ENCODE measurements at places on chromosomes 3 and 15. TPM values are rescaled to one million over a fixed set of nuclear protein-coding genes. Genes with fewer than 3 reads are reported as not detected.

Gene ATP8B4
- 35.9 TPM for total RNA-seq

Gene KIF15
- total RNA-seq, result 66.4 TPM

Gene MESP2
- total RNA-seq, result not detected

Gene GCNT3
- total RNA-seq, result not detected

Gene CCDC9B
- 0.76 TPM for total RNA-seq

Gene SCAANT1
- total RNA-seq, result not detected

Gene PDE8A
- total RNA-seq, result 12.6 TPM

Gene NMD3
- 44.6 TPM for total RNA-seq

DNA sequence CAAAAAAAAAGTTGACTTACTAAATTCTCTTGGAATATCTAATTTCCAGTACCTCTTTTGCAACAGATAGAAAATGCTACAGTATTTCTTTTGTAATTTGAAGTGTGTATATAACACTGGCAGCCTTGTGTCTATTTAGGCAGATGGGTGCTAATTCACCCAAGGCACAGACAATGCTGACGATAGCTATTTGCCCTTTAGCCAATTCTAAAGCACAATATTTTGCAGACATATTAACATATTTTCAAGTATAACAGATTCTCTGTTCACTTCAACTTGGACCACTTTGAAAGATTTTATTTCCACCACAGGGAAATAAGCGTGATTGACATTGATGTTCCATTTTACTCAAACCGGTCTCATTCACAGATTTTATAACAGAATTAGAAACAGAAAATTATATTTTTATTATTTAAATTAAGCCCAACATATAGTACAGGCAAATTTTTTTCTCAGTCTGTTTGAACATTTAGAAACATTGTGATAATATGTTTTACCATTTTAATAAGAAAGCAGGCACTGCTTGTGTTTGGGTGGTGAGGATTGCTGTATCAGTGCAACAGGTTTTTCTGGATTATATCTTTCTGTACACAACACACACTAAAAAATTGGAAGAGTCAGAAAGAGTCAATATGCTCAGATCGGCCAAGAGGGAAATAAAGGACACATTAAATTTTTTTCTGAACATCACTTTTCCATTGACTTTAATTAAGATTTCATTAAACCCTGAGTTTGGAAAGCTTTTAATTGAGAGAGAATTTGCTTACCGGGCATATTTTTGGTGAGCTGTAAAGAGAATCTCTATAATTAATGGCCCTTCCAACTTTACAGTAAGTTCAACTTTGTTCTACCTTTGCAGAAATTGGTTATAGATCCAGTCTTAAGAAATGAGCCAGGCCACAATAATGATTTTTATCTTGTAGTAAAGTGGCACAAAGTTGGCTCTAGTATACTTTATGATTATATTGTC lies 327.3 kb upstream of the NR2F2 start:
- no peak overlapping the region for H3K4me3 ChIP-seq
- H3K4me1 ChIP-seq, result no peaks in the 10 kb centered on the region
- no peak for DNase-seq
- peaks cover 44% of the 10 kb centered on the region for H3K27me3 ChIP-seq

DNA sequence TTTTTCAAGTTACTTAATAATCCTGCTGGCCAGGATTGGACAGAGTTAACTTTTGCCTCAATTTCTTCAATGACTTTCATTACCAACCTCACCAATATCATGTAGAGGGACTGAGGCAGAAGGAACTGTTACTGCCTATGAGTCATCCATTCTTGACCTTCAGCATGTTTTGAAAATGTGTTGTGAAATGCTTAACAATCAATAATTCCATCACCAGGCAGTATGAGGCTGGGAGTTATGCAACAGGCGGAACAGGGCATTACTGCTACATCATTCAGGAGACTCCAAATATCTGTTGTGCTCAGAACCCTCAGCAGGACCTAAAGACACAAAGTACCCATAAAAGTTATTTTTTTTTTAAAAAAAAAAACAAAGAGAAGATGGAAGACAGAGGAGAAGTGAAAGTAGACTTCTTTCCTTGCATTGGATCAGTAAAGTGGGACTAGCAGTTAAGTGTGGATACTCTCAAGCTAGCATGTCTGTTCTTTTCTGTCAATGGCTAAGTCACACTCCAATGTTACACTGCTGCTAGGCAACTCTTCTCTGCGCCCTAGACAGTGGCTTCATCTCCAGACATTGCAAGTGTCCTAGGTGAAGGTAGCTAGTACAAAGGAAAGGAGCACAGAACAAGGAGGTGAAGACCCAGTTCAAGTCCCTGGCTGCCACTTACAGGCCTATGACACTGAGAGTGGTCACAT lies 184.9 kb upstream of the LPP start:
- H3K36me3 ChIP-seq, result peaks cover 6% of the 10 kb centered on the region
- peaks cover 57% of the 10 kb centered on the region for H3K4me1 ChIP-seq
- DNase-seq, result no peak
- no peak overlapping the region for H3K27ac ChIP-seq
- no peak overlapping the region for H3K4me3 ChIP-seq
- H3K27me3 ChIP-seq, result no peaks in the 10 kb centered on the region

GRCh38 chr3:33795856-33796536 lies 2.4 kb upstream of the PDCD6IP start:
- no peak overlapping the region for H3K4me3 ChIP-seq
- H3K4me1 ChIP-seq, result peaks cover 43% of the 10 kb centered on the region
- no peak overlapping the region for H3K27ac ChIP-seq
- no peak for DNase-seq

GRCh38 chr3:132145833-132146232 lies 111.0 kb upstream of the CPNE4 start:
- no peaks in the 10 kb centered on the region for H3K4me1 ChIP-seq
- H3K27ac ChIP-seq, result no peak overlapping the region
- no peak for DNase-seq
- H3K4me3 ChIP-seq, result no peak overlapping the region

- H3K36me3 ChIP-seq, result no peaks in the 10 kb centered on the region
- no peaks in the 10 kb centered on the region for H3K27me3 ChIP-seq
- no peak overlapping the region for H3K4me3 ChIP-seq
- H3K4me1 ChIP-seq, result no peaks in the 10 kb centered on the region
Measured at GRCh38 chr3:154764856-154765640, 315.1 kb upstream of the MME start.

DNA sequence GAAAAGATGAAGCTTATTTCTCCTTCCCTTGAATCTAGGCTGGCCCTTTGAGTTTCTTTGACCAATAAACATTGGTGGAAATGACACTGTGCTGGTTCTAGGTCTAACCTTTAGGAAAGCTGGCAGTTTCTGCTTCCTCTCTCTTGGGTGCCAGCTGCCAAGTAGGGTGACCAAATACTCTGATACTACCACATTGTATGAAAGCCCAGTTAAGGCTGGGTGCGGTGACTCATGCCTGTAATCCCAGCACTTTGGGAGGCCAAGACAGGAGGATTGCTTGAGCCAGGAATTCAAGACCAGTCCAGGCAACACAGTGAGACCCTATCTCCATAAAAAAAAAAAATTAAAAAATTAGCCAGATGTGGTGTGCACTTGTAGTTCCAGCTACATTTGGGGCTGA lies 320.7 kb downstream of the ZNF621 start:
- H3K27me3 ChIP-seq, result peaks cover under 1% of the 10 kb centered on the region
- DNase-seq, result no peak
- H3K4me1 ChIP-seq, result no peaks in the 10 kb centered on the region
- no peaks in the 10 kb centered on the region for H3K36me3 ChIP-seq
- no peak overlapping the region for H3K27ac ChIP-seq

DNA sequence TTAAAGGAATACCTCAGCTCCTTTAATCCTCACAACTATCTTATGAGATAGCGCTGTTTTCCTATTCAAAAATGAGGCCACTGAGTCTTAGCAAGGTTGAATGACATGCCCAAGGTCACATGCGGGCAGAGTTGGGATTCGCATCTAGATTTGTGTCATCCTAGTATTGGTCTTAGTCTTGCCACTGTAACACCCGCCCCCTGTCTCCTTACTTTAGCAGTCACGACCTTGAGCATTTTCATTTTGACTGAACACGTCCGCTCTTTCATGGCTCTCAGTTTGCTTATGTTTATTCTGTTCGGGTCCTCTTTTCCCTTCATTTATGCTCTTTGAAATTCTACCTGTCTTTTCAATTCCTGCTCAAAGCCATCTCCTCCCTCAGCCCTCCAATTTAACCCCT lies 112.5 kb upstream of the CADPS start:
- H3K27ac ChIP-seq, result no peak overlapping the region
- H3K4me1 ChIP-seq, result no peaks in the 10 kb centered on the region
- no peak overlapping the region for H3K4me3 ChIP-seq
- DNase-seq, result no peak

DNA sequence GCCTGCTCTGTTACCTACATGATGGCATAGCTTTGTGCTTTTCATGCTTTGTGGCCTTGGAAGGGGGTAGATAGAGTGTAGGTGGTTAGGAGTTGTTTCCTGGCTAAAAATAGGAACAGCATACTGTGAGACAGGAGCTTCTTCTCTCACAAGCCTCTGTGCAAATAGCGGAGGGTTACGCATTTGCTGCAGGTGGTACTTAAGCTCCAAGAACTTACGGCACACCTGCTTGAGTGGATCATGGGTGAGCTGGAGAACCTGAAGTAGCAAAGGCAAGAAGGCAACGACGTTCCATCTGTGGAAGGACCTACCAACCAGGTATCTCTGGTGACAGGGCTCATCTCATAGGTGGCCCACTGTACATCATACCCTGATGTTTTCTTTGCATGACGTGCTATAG lies 66.0 kb downstream of the ST6GAL1 start:
- H3K27me3 ChIP-seq, result no peaks in the 10 kb centered on the region
- peaks cover 35% of the 10 kb centered on the region for H3K36me3 ChIP-seq
- H3K4me1 ChIP-seq, result peaks cover 23% of the 10 kb centered on the region
- no peak overlapping the region for H3K27ac ChIP-seq

- no peak within 1 kb of the TSS for H3K4me3 ChIP-seq
- H3K36me3 ChIP-seq, result peaks cover 23% of the 10 kb centered on the region
- no peak for DNase-seq
Measured at GRCh38 chr15:63597038-63597790, at the start of gene FBXL22. Gene FBXL22 (plus strand): TSS chr15:63597387. CDS start chr15:63597393, 6 bp downstream.

DNA sequence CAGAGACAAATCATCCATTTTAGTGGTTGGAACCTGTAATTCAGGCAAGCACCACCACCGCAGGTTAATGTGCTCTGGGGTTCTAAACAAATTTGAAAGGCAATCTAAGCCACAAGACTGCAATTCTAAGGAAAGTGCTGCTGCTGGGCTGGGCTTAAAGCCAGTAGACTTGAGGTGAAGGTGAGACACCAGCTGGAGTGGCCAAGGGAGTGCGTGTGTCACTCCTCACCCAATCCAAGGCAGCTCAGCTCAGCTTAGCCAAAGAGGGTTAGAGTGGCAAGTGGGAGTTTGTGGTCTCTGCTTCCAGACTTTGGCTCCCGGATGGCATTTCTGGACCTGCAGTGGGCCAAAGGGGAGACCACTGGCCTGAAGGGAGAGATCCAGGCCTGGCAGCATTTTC lies 1655.6 kb downstream of the SI start:
- no peak overlapping the region for H3K27ac ChIP-seq
- no peaks in the 10 kb centered on the region for H3K36me3 ChIP-seq
- no peak for DNase-seq
- no peaks in the 10 kb centered on the region for H3K4me1 ChIP-seq
- no peak overlapping the region for H3K4me3 ChIP-seq

GRCh38 chr3:14388201-14388600 lies 14.2 kb upstream of the SLC6A6 start:
- H3K27me3 ChIP-seq, result peaks cover 38% of the 10 kb centered on the region
- DNase-seq, result no peak
- peaks cover 3% of the 10 kb centered on the region for H3K4me1 ChIP-seq
- no peaks in the 10 kb centered on the region for H3K36me3 ChIP-seq
- H3K4me3 ChIP-seq, result no peak overlapping the region

- no peak overlapping the region for H3K4me3 ChIP-seq
- no peaks in the 10 kb centered on the region for H3K27me3 ChIP-seq
- DNase-seq, result no peak
- no peaks in the 10 kb centered on the region for H3K4me1 ChIP-seq
- H3K27ac ChIP-seq, result no peak overlapping the region
- no peaks in the 10 kb centered on the region for H3K36me3 ChIP-seq
Measured at GRCh38 chr3:31431321-31431720, 101.4 kb upstream of the STT3B start.

GRCh38 chr3:159779883-159780282 lies 208.8 kb upstream of the IL12A start:
- H3K4me1 ChIP-seq, result no peaks in the 10 kb centered on the region
- H3K27me3 ChIP-seq, result peaks cover 7% of the 10 kb centered on the region
- no peak for DNase-seq
- no peak overlapping the region for H3K27ac ChIP-seq
- H3K4me3 ChIP-seq, result no peak overlapping the region

GRCh38 chr3:171838218-171838720 lies 4.9 kb upstream of the TMEM212 start:
- no peak overlapping the region for H3K27ac ChIP-seq
- no peak overlapping the region for H3K4me3 ChIP-seq
- H3K4me1 ChIP-seq, result no peaks in the 10 kb centered on the region
- peaks cover 25% of the 10 kb centered on the region for H3K27me3 ChIP-seq
